ENCODE measurements at places on chromosomes 12 and 14.

GRCh38 chr12:9792961-9793617 lies 32.4 kb upstream of the CD69 start:
- no peak for DNase-seq

GRCh38 chr12:1823237-1823636 lies 2.9 kb downstream of the LRTM2 start:
- no peak for DNase-seq

DNA sequence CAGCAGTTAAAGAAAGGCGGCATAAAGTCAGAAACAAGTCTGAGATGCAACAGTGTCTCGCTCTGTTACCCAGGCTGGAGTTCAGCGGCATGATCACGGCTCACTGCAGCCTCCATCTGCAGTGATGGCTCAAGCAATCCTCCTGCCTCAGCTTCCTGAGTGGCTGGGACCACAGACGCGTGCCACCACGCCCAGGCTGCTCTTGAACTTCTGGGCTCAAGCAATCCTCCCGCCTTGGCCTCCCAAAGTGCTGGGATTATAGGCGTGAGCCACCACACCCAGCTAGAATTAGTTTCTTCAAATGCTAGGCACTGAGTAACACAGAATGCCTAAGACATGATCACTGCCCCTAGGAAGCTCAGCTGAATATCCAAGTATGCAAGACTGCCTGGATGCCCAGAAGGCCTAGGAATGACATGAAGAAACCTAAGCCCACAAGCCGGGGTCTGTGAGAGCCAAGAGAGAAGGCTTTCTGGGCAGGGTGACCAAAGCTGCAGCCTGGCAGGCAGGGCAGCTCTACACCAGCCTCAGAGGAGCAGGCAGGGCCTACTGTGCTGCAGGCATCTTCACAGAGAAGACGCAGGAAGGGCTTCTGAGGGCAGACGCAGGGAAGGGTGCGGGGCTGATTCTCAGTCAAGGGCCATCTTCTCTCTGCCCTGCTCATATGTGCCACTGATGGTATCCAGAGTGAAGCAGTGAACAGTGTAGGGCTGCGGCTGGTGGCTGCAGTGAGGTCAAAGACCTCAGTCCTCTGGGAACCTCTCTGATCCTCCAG lies 4.3 kb upstream of the PPP2R5C start:
- no peak for DNase-seq

DNA sequence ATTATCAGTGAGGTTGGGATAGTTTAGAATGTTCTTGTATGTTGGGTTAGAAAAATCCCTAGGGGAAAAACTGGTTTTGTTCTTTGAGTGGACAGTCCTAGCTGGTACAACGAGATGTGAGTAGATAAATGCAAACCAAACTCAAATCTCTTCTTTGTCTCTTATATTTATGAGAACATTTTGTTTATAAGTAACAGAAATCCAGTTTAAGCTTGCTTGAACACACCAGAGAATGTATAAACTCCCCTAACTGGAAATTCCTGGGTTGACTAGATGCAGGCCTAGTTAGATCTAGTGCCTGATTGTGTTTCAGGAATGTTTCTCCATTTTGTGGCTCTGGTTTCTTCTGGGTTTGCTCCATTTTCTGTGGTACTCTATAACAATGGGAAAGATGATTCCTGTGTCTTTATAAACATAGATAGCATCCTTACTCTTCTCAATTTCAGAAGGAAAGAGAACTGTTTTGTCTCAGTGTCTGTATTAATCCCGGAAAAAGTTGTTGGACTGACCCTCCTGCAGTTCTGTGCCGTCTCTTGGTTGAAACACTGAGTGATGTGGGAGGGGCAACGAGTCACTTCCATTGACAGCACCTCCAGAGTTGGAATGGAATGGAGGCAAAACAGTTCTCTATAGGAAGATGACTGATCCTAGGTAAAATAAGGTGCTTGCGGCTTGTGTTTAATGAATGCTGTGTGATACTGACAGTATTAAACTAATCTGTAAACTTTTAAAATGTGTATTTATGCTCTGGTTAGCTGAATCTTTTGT lies 244.8 kb downstream of the TMTC2 start:
- DNase-seq, result no peak

DNA sequence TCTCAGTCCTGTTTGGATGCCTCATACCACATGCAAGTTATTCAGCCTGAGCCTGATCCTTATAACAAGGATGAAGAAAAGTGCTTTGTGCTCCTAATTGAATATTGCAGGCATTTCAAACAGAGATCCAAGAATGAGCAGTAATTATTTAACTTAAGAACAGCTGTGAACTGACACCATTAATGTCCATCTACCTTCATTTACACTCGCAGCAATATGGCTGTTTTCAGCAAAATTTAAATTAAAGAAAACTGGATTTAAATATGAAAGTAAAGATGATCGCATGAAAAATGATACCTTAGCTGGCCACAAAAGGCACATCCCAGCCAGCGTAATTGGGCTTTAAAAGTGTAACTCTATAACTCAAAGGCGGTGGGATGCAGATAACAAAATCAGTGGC lies 466.3 kb downstream of the GALC start:
- DNase-seq, result no peak
